GM19239 (cell line): ENCODE measurements at places on chromosomes 3 and 15.

- no peak for DNase-seq
These were observed 14.1 kb downstream of the SPPL2A start for GRCh38 chr15:50751394-50751793.

- DNase-seq = no peak
These were observed 48.1 kb downstream of the SH3BP5 start for GRCh38 chr3:15284121-15284889.

DNA sequence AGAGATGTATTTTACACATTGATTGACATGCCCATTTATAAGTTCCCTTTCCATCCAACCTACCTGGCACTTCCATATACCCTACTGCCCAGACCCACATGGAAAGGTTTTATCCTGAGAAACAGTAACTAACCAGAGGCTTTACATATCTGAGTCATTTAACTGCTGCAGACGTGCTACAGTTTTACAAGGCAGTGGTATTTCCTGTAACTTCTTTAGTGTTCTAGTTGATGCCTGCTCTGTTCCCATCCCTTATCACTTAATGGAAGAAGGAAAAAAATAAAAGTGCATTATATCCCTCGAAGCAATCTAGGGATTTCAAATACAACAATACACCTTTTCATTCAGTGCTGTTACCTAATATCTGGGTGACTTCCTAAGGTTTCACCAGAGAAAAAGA, 107.1 kb downstream of the TMCO5A start:
- DNase-seq = no peak

- no peak for DNase-seq
These were observed 114.5 kb upstream of the GOLGA8J start for GRCh38 chr15:29968099-29968894.

GRCh38 chr15:70569091-70569713, 194.2 kb downstream of the UACA start:
- no peak for DNase-seq

GRCh38 chr3:157785102-157785826, 282.0 kb upstream of the VEPH1 start:
- DNase-seq = no peak
